ENCODE measurements at places on chromosomes 2 and 18.

DNA sequence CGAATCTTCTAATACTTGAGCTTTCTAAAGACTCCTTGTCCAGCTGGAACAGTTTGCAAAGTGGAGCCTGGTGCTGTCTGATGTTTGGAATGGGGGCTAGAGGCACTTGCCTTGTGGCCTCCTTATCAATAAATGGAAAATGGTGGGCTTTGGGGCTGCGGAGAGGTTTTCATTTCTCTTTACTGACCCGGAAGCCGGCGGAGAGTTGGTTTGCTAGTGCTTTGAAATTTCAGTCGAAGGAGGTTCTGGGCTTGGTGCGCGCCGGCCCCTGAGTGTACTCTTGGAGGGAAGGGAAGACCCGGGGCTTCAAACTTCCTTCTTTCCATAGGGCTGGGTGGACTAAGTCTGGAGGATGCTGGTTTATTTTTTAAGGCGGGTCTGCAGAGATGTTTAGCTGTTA lies 714 bp downstream of the RPIA start:
- peak; percentile 45 for DNase-seq

DNA sequence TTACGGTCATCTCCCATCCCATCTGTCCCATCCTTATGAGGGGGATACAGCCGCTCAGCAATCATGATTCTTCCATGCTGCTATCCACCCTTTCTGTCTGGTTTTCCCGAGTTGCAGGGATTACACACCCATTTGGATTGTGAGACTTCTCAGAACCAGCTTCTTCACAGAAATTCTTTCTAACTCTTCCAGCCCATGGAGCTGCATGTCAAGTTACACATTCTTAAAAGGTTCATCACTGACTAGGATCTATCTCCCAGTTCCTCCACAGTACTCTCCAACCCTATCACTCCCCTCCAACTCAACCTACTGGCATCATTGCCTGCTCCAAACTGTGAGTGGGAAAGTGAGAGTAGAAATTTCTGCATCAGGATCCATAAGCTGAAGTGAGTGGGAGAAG lies 558.2 kb upstream of the TNP1 start:
- no peak for DNase-seq

GRCh38 chr2:240255811-240256703 lies 115.6 kb upstream of the OTOS start:
- DNase-seq = no peak

- no peak for DNase-seq
Observed at GRCh38 chr2:878245-878930, 72.3 kb upstream of the SNTG2 start.

- no peak for DNase-seq
Observed at GRCh38 chr2:100192825-100193224, 50.4 kb upstream of the AFF3 start.

DNA sequence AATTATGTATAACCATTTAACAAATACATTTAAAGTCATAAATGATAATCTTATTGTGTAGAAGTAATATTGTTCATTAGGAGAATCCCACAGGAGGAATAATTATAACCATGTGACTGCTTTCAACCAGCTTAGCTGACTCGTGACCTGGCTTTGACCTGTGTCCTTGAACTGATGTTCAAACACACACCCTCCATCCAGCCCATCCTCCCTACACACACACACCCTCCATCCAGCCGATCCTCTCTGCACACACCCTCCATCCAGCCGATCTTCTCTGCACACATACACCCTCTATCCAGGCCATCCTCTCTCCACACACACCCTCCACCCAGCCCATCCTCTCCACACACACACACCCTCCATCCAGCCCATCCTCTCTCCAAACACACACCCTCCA lies 83.5 kb downstream of the EIPR1 start:
- no peak for DNase-seq

DNA sequence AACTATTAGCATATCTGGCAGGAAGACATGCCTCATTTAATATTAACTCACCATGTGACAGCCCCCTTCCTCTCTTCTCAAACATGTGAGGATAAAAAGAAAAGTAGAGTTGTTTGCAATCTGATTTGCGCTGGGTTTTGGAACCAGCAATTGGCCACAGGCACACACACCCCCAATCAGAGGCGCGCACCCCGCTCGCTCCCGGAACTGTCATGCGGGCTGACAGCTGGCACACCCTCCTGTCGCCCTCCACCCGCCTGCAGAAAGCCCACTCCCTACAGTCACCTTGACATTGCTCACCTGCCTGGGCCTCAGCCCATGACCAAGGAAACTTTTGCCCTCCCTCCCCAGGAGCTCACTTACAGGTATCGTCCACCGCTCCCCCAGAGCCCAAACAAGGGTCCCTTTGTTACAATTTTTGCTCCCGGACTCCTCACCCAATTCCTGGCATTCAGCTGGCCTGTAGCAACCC lies 1.1 kb downstream of the COBLL1 start:
- no peak for DNase-seq

- DNase-seq = no peak
Observed at GRCh38 chr2:112714836-112715631, 5.8 kb upstream of the NT5DC4 start.

GRCh38 chr2:230411570-230412370 lies 4.2 kb upstream of the SP100 start:
- DNase-seq = peak; percentile 81

DNA sequence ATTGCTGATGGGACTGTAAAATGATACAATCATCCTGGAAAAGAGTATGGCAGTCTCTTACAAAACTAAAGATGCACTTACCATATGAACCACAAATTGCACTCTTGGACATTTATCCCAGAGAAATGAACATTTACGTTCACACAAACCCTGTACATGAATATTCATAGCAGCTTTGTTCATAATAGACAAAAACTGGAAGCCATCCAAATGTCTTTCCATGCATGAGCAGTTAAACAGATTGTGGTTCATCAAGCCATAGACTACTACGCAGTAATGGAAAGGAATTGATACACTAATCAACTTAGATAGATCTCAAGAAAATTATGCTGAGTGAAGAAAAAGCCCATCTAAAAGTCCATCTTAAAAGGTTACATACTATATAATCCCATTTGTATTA lies 156.1 kb upstream of the SLC39A10 start:
- DNase-seq = no peak

GRCh38 chr2:159807183-159808031 lies 9.4 kb upstream of the CD302 start:
- peak; percentile 31 for DNase-seq

DNA sequence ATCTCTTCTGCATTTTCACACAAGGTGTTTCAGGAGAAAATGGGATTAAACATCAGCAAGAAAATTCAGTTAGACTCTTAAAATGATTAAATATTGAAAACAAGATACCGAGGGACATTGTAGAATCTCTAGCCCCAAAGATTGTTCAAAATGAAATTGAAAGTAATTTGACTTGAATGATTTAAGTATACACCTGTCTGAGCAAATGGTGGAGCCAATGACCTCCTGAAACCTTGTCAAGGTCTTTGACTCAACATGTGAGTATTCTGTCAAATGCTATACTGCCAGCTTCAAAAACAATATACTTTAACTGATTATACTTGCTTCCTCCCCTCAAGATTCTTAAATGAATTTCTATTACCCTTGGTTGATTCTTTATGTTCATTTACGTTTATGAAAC lies 411.0 kb downstream of the DCC start:
- DNase-seq = no peak

GRCh38 chr18:36492604-36493329 lies 195.3 kb downstream of the FHOD3 start:
- no peak for DNase-seq

DNA sequence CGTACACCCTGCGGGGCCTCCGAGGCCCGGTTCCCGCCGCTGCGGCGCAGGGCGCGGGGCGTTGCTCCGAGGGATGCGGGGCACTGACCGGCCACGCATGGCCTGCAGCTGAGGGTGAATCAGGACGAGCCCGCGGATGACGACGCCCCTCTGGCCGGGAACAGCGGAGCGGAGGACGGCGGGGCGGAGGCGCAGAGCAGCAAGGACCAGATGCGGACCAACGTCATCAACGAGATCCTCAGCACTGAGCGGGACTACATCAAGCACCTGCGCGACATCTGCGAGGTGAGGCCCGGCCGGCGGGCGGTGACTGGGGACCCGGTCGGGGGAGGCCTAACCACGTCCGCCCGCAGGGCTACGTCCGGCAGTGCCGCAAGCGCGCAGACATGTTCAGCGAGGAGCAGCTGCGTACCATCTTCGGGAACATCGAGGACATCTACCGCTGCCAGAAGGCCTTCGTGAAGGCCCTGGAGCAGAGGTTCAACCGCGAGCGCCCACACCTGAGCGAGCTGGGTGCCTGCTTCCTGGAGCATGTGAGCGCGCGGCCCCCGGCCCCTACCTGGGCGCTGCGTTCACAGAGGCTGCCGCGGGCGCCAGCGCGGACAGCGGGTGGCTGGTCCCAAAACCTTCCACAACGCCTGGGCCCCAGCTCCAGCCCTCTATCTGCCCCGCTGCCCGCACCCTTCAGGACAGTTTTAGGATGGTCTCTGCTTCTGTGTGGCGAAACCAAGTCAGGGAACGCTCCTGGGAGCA lies 53.2 kb downstream of the FAM168B start:
- peak; percentile 35 for DNase-seq

DNA sequence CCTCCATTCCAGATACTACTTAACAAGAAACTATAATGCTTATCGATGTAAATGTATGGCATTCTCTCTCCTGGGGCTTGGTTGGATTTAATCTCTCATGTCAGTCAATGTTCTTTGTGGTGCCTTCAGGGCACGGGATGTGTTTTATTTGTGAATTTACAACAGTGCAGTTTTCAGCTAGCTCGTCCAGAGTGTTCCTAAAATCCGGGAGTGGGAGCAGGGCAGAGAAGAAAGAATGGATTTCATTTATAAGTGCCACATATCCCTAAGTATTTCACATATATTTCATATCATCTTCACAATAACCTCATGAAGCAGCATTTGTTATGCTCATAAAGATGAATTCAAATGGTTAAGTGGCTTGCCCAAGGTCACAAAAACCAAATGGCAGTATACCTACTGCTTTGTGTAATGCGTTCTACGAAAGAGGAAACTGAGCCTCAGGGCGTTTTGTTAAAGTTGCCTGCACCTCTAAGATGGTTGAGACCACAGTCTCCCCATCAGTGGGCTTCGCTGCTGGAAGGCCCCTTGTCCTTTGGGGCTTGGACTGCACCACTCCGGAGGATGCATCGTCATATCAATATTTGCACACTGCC lies 134.7 kb upstream of the MGAT5 start:
- DNase-seq = no peak

DNA sequence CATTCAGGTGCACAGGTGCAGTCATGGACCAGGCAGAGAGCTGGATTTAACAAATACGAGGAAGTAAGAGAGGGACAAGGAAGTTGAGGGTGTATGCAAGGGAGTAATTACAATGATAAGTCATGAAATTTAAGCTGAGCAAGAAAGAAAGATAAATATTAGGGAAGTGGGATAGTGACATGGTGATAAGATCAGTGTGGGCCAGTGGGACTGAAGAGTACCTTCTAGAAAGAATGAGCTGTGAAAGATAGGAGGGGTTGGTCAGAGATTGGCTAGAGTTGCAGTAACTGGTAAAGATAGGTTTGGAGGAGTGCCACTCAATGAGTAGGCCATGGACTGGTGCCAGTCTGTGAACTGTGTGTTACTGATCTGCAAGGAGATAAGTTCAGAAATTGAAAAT lies 200.8 kb upstream of the SIX3 start:
- DNase-seq = no peak

GRCh38 chr2:221380062-221380461 lies 192.0 kb downstream of the EPHA4 start:
- DNase-seq = no peak

- peak; percentile 80 for DNase-seq
Observed at GRCh38 chr2:37877457-37878315, 47.4 kb upstream of the RMDN2 start.

DNA sequence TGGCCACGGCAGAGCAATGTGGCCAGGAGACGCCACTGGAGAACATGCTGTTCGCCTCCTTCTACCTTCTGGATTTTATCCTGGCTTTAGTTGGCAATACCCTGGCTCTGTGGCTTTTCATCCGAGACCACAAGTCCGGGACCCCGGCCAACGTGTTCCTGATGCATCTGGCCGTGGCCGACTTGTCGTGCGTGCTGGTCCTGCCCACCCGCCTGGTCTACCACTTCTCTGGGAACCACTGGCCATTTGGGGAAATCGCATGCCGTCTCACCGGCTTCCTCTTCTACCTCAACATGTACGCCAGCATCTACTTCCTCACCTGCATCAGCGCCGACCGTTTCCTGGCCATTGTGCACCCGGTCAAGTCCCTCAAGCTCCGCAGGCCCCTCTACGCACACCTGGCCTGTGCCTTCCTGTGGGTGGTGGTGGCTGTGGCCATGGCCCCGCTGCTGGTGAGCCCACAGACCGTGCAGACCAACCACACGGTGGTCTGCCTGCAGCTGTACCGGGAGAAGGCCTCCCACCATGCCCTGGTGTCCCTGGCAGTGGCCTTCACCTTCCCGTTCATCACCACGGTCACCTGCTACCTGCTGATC lies 4.9 kb downstream of the GPR17 start:
- DNase-seq = no peak

- no peak for DNase-seq
Observed at GRCh38 chr2:66995636-66996035, 401.5 kb upstream of the ETAA1 start.

Measured in activated CD4-positive, alpha-beta T cell treated with anti-CD3 and anti-CD28 coated beads, Interleukin-10, Interleukin-2, amounts not matched to agents 100 ng/mL and 50 ng/mL, durations not matched to agents 16 hours and 8 hours (primary cell).